Esophagus mucosa (tissue), 1 donor: ENCODE measurements at places on chromosomes 1 and 21. TPM values are rescaled to one million over a fixed set of nuclear protein-coding genes. Genes with fewer than 3 reads are reported as not detected.

- no peak for ATAC-seq
Measured at GRCh38 chr1:207949571-207950195, 38.8 kb upstream of the CD34 start.

GRCh38 chr1:94243665-94244064 lies 6.3 kb upstream of the ARHGAP29 start:
- no peak for ATAC-seq

- ATAC-seq = no peak
Measured at GRCh38 chr1:75274920-75275506, 140.8 kb downstream of the LHX8 start.

- no peak for ATAC-seq
Measured at GRCh38 chr1:149997585-149998262, 12.8 kb downstream of the OTUD7B start.

The AGT gene
- 0.12 TPM for total RNA-seq

The GJA9 gene
- 0.44 TPM for total RNA-seq

The BTBD8 gene
- total RNA-seq = 1.8 TPM

The SLAMF8 gene
- total RNA-seq = 0.80 TPM

The KRTAP11-1 gene
- not detected for total RNA-seq

The KAZN gene
- total RNA-seq = 33.9 TPM
